ENCODE measurements at places on chromosomes 13 and 19.

DNA sequence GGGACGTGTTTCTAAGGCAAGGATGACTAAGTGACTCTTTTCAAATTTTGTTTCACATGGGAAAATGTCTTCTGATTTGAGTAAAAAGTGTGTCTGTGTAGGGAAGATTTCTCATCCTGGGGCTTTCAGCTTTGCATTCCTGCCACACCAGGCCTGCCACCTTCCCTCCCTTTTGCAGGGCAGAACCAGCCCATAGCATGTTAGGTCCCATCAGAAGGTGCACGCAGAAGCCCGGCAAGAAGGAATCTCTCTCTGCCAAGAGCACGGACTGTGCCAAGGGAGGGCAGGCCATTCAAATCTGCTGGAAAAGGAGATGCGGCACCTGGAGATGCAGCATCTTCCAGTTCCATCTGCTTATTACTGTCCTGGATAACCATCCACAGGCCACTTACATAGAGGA is 212.0 kb downstream of the SLC7A1 start:
- no peak for DNase-seq

DNA sequence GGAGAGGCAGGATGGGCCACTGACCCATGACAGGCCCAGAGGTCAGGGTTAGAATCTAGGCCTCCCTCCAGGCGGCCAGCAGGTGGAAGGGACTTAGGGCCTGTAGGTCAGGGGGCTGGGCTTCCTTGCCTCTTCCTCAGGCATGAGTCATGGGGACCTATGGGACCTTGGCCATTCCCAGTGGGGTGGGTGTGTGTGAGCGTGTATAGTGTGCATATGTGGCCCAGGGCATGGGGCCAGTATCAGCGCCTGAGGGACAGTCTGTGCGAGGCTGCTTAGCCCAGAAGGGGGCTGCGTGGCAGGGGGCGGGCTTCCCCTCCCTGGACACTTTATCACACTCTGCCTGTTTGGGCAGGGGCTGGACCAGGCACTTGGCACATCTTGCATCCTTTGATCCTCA is 13.3 kb downstream of the KCTD15 start:
- DNase-seq = no peak

DNA sequence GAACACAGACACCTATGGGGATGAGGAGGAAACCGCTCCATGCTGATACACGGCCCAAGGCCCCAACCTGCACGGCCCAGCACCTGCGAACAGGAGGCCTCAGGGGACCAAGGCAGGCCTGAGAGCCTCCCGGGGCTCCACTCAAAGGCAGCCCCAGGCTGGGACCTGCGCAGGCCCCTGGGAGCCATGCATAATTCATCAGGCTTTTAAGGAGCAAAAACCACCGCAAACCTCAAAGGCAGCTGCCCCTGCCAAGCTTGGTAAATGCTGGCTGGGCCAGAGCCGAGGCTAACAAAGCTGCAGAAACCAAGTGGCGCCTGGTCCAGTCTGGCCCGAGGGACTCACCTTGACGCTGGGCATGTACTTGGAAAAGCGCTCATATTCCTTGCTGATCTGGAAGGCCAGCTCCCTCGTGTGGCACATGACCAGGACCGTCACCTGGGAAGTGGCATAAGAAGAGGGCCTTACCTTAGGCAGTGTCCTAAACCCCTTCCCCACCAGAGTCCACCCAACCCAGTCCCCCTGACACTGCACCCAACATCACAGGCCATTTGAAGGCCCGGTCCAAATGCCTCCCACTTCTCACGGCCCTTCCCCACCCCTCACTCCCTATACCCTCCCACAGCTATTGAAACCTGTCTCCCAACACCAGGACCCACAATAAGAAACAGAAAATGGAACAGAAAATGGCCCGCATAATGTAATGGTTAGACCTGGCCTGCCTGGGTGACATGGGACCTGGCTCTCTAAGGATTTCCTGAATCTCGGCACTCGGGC is 7.8 kb downstream of the DDX39A start:
- no peak for DNase-seq

- DNase-seq = no peak
These were observed 1.1 kb downstream of the ZNF444 start for GRCh38 chr19:56142087-56142787.

DNA sequence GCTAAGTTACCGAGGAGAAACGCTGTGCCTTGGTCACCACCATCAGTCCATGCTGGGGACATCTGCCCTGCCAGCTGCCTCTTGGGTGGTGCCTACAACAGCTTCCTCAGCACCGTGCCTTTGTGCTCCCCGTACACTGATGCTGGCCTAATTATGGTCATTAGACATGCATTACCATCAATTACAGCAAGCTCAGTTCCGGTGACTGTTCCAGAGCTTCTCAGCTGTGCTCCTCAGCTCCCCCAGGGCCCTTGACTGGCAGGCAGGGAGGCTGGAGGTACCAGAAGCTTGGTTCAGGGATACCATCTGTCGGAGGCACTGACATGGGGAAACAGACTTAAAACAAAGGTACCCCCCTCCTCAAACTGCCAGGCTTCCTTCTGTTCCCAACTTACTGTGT is 40.2 kb downstream of the CILP2 start:
- no peak for DNase-seq

- no peak for DNase-seq
These were observed 10.9 kb upstream of the DOCK9 start for GRCh38 chr13:98988780-98989179.

GRCh38 chr19:55699221-55699620 is 24.2 kb downstream of the EPN1 start:
- DNase-seq = no peak

- DNase-seq = no peak
These were observed at the start of gene RASIP1 for GRCh38 chr19:48740164-48740972. Gene RASIP1 (minus strand): TSS chr19:48740610. CDS start chr19:48740282, 328 bp downstream.

GRCh38 chr19:49790866-49791265 is 22.2 kb downstream of the FUZ start:
- no peak for DNase-seq

- DNase-seq = no peak
These were observed 885 bp downstream of the MLNR start for GRCh38 chr13:49220856-49221589.

GRCh38 chr19:43594710-43595604 is 977 bp downstream of the IRGQ start:
- no peak for DNase-seq

- DNase-seq = no peak
These were observed 685 bp downstream of the VWA8 start for GRCh38 chr13:41960211-41960636.

DNA sequence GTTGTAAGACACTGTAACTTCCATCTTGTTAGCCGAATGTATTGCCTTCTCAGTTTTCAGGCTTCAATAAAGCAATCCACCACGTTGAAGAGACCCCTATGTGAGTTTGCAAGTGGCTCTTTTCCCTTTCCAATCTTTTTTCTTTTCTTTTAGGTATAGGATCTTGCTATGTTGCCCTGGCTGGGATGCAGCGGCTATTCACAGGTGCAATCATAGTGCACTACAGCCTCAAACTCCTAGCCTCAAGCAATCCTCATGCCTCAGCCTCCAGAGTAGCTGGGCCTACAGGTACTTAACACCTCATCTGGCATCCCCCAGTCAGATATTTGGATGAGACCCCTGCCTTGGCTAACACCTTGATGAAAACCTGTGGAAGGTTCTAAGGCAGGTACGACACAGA is 33.5 kb upstream of the FEM1A start:
- no peak for DNase-seq

DNA sequence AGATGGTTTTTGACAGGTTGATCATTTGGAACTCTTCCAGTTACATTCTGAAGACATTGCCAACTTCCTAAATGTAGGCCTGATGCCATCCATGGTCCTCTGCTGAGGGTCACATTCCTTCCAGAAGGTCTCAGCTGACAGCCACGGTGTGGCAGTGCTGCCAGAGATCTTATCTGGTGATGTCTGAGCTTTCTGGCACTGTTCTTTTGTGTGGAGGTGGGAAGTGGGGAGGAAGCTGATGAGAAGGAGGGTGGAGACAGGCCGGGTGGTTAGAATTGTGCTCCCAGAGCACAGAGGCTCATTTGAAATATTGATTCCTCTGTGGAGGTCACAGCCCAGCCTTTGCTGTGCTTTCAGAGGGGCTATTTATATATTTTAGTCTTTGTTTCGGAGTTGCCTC is 16.1 kb upstream of the MTIF3 start:
- DNase-seq = no peak

- no peak for DNase-seq
These were observed 12.0 kb upstream of the FBXL3 start for GRCh38 chr13:77038907-77039480.

DNA sequence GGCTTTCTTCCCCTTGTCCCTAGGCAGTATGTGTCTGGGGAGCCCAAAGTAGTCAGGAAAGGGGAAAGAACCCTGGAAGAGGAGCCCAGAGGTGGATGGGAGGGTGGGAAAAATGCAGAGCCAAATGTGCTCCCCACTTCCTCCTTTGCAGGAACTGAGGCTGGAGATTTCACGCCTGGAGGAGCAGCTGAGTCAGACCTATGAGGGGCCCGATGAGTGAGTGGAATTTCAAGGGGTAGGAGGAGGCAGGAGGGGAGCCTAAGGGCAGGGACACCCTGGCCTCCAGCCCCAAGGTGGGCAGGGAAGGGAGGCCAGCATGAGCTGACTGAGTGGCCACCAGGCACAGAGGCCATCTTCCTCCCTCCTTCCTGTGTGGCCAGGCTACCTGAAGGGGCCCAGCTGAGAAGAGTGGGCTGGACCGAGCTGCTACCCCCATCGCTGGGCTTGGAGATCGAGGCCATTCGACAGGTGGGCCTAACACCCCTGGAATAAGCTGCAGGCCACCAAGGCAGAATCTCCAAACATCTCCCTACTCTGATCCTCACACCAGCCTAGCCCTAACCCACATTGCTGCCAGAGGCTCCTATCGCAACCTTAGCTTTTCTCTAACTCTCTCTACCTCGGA is 14.3 kb downstream of the PTH2 start:
- no peak for DNase-seq

DNA sequence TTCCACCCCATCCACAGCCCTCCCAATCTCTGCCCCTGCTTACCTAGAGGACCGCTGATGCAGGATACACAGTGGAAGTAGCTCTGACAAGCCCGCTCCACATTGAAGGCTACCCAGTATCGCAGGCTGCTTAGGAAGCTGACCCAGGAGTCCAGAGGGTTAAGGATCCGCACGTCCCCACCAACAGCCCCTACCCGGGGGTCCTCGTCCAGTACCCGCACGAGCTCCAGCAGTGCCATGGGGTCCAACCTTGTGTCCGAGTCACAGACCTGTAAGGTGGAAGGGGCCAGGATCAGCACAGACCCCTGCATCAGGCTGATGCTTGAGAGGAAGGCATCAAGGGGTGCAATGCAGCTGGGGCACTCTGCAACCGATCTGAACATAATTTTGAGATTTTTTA is 6.9 kb downstream of the HAS1 start:
- no peak for DNase-seq

DNA sequence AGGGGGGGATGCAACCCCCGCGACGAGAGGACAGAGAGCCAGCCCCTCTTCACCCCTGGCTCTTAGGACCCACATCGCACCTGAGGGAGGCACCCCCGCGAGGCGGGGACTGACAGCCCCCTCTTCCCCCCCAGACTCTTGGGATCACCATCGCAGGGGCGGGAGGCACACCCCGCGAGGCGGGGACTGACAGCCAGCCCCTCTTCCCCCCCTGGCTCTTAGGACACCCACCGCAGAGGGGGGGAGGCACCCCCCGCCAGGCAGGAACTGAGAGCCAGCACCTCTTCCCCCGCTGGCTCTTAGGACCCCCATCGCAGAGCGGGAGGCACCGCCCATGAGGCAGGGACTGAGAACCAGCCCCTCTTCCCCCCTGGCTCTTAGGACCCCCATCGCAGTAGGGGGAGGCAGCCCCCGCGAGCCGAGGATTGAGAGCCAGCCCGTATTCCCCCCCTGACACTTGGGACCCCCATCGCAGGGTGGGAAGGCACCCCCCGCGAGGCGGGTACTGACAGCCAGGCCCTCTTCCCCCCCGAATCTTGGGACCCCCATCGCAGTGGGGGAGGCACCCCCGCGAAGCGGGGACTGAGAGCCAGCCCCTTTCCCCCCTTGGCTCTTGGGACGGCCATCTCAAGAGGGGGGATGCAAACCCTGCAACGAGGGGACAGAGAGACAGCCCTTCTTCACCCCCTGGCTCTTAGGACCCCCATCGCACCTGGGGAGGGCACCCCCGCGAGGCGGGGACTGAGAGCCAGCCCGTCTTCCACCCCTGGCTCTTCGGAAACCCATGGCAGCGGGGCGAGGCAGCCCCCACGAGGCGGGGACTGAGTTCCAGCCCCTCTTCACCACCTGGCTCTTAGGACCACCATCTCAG is 2425.1 kb upstream of the PCDH20 start:
- DNase-seq = no peak

DNA sequence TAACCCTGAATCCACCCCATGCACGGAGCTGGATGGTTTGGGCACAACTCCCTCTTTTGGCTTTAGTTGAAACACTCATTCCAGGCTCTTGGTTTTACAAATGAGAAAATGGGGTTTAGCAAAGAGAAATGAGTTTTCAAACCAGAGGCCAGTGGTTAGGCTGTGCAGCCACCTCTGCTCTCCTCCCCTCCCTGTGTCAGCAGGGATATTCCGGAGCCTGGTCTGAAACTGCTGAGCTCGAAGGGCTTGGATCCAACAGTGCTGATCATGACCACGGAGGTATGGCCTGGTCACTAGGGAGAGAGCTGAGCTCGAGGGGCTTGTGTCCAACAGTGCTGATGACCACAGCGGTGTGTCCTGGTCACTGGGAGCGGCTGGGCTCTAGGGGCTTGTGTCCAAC is 41.5 kb downstream of the ZNF787 start:
- DNase-seq = no peak

- peak; percentile 39 for DNase-seq
These were observed 87.8 kb downstream of the MAB21L1 start for GRCh38 chr13:35388441-35389355.

DNA sequence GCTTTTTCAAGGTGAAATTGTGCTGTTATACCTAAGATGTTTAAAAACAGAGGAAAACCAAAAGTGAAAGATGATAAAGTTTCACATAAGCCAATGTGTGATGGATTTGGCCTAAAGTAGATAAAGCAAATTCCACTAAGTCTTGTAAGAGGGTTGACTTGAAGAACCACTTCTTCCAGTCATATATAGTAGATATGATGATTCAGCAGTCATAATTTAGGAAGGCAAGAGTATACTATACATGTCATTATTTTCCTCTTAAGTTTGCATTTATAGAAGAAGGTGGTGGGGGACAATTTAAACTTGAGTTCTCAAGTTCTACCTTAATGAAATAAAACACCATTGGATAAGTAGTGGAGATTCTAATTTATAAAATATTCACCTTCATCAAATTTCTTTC is 37.3 kb downstream of the PHF11 start:
- no peak for DNase-seq

- no peak for DNase-seq
These were observed 43.5 kb upstream of the CYP2B6 start for GRCh38 chr19:40947573-40947972.

DNA sequence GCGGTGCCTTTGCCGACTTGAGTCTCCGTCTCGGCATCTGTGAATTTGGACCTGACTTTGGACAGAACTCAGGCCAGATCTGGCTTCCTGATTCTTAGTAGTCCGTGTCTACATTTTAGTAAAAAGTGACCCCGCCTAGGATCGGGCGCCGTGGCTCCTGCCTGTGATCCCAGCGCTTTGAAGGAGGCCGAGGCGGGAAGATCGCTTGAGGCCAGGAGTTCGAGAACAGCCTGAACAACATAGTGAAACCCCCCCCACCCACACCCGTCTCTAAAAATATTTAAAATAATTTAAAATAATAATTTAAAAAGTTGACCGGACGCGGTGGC is 849 bp upstream of the TCF3 start:
- no peak for DNase-seq

- DNase-seq = no peak
These were observed 3.8 kb upstream of the RETN start for GRCh38 chr19:7665076-7665475.

GRCh38 chr13:36418022-36418805 is 14.1 kb upstream of the CCNA1 start:
- DNase-seq = no peak

Data from renal cortex interstitium (tissue), 15 donors.